ENCODE measurements at places on chromosomes 6 and 20. TPM values are rescaled to one million over a fixed set of nuclear protein-coding genes. Genes with fewer than 3 reads are reported as not detected.
A peak's percentile ranks its signal among the peaks of the same experiment; 100 is the strongest.

GRCh38 chr20:50931306-50932015 is at the start of gene ADNP:
Gene ADNP (minus strand): TSS chr20:50931437. CDS start chr20:50903996, 27,441 bp downstream.
- DNase-seq = peak; percentile 83

C20orf202 gene
- total RNA-seq = 0.55 TPM

DNA sequence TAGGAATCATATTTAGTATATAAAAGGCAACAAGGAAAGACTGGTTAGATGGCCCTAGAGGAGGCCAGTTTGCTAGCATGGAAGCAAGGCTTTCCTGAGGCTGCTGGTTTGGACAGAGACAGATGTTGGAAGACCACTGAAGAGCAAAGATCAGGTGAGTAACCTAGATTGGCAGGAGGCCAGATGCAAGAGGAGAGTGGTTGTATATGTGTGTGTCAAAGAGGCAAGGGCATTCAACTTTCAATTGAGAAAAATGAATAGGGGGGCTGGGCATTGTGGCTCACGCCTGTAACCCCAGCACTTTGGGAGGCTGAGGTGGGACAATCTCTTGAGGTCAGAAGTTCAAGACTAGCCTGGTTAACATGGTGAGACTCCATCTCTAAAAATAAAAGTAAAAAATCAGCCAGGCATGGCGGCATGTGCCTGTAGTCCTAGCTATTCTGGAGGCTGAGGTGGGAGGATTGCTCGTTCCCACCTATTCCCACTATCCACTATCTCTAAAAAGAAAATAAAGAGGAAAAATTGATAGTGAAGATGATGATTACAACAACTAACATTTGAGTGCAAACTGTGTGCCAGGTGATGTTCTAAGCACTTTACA is 79.8 kb downstream of the PRDM1 start:
- DNase-seq = no peak

DNA sequence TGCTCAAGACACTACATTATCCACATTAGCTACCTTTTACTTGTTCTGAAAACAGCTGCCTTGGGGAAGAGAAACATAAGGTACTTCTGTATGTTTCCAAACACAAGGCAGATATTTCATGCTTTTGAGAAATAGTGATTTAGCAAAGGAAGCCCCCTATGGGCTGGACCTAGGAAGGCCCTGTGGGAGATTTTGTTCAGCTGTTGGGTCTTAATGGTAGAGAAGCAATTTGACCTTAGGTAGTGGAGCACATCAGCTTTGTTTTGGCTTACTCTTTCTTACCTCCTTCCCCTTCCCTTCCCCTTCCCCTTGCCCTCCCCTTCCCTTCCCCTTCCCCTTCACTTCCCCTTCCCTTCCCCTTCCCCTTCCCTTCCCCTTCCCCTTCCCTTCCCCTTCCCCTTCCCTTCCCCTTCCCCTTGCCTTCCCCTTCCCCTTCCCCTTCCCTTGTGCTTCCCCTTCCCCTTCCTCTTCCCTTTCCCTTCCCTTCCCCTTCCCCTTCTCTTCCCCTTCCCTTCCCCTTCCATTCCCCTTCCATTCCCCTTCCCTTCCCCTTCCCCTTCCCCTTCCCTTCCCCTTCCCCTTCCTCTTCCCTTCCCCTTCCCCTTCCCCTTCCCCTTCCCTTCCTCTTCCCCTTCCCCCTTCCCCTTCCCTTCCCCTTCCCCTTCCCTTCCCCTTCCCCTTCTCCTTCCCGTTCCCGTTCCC is 84.6 kb downstream of the ANKS1A start:
- DNase-seq = no peak

- no peak for DNase-seq
These were observed 3.0 kb upstream of the PRDM13 start for GRCh38 chr6:99603421-99604165.

DNA sequence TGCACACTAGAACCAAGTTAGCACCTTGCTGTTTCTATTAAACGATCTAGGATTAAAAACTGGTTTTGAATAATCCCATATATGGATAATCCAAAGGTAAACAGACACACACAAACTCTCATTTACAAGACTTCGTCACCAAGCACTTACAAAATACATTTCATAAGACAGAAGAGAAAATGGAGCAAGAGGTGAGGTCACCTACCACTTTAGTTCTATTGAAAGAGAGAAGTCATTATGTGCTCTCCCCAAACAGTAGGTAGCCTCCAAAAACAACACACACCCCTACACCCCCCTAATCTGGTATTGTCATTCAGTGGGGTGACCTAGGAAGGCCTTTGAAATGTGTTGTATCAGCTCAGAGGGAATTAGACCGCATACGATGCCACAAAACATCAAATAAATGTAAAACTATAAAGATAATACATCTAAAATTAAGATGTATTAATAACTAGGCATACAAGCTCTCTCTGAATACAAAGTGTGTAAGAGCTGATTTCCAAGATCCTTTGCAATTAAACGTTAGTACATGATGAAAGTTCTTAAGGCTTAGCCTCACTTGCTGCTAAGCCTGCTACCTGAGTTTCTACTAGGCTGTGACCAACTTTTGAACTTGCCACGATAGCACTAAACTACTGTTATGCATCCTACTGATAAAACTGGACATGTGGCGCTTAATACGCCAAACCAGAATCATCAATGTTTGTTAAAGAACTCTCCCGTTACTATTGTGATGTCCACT is 1.6 kb downstream of the SRPK1 start:
- no peak for DNase-seq

- DNase-seq = no peak
These were observed 19.8 kb upstream of the LMBRD1 start for GRCh38 chr6:69816569-69816968.

DNA sequence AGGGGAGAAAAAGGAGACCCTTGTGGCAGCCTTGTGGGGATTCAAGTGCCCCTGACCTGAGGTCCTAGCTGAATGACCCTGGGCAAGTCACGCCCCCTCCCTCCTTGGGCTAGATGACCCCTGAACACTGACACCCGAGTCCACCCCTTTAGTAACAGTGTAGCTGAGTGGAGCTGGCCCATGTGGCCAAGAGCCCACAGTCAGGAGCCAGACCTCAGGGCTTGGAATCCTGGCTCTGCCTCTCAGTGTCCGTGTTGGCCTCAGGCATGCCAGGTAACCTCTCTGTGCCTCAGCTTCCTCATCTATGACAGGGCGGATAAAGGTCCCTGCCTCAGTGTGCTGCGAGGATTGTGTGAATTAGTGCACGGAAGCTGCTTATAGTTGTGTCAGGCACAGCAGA is 14.3 kb downstream of the IP6K3 start:
- DNase-seq = no peak

DNA sequence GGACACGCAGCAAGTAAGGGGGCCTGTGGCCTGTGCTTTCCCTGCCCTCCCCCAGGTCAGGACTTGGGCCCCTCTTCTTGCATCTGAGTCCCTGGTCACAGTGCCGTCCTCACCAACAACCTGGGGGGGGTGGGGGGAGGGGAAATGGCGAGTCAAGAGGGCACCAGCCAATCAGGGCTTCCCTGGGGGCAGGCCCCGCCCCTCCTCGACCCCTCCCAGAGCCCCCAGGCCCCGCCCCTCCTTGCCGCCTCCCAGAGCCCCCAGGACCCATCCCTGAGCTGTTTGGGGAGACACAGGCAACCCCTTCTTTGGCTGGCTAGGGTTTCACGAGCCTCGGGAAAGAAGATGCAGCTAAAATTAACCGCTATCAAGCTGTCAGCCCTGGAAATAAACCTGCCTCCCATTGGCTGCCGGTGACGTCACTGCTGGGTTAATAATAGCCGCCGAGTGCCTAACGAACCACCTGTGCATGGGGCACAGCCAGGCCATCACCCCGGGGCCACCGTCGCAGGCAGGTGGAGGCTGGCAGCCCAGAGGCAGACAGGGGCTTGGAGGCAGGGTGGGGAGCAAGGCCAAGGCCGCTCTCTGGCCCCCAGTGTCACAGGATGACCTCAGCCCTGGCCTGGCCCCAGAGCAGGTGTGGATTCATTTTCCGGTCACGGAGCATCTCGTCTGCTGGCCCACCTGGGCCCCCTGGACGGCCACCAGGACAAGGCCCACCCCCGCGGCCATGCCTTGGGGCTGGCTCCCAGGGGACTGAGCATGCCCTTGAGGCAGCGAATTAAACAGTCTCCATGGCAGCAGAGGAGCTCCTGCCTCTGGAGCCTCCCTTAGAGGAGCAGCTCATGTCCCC is 3.2 kb upstream of the EEF1A2 start:
- no peak for DNase-seq

- no peak for DNase-seq
These were observed 124.0 kb upstream of the CARMIL1 start for GRCh38 chr6:25155211-25155610.

GRCh38 chr20:4130404-4131189 is 115.2 kb upstream of the RNF24 start:
- DNase-seq = no peak

EYA2 gene
- total RNA-seq = not detected

- no peak for DNase-seq
These were observed 326.8 kb downstream of the QKI start for GRCh38 chr6:163741342-163741741.

All from activated naive CD4-positive, alpha-beta T cell treated with anti-CD3 and anti-CD28 coated beads, Interleukin-2, amount 50 U/mL, for 72 hours (primary cell).